ENCODE measurements at places on chromosomes 2 and 18.

DNA sequence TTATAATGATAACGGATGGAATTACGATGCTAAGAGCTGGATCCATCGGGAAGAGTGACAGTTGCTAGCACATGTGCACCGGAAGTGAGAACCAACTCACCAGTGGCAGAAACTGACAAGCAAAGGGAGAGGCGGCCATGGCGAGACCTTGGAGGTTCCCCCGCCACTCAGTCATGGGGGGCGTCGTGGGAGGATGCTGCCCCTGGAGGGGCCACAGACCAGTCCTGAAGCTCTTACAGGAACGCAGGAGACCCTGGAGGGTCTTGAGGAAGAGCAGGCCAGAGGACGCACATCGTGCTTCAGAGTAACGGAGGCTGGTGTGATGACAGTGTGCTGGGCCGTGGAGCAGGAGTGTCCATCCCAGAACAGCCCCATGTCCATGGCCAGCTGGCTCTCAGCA is 53.1 kb upstream of the KCNG2 start:
- no peak for DNase-seq

DNA sequence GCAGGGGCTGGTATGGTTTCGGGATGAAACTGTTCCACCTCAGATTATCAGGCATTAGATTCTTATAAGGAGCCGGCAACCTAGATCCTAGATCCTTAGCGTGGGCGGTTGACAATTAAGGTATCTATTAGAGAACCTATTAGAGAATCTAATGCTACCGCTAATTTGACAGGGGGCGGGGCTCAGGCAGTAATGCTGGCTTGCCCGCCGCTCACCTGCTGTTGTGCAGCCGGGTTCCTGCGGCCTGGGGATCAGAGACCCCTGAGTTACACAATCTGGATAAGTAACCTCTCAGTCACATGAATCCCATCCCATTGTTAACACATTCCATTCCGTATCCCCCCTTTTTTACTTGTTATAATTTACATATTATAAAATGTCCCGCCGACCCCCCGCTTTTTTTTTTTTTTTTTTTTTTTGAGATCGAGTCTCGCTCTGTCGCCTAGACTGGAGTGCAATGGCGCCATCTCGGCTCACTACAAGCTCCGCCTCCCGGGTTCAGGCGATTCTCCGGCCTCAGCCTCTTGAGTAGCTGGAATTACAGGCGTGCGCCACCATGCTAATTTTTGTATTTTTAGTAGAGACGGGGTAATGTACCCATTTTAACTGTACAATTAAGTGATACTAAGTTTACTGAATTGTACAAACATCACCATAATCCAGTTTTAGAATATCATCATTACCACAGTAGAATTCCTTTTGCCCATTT is 42.0 kb upstream of the GPD2 start:
- DNase-seq, result no peak

DNA sequence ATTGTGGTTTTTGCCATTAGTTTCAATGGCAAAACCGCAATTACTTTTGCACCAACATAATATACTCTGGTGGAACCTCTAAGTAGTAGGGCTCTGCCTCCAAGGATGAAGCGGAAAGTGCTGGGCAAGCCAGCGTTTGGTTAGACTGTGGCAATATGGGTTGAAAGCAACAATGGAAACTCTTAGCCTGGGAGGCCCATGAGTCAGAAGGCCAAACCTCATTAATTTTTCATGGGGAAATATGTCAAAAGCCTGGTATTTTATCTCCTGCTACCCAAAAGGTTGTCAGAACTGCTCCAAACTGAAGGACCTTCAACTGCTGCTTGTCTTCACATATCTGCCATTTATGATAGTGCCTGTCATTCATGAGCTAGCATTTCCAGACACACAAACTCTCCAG is 179.1 kb upstream of the CYP26B1 start:
- DNase-seq, result no peak

DNA sequence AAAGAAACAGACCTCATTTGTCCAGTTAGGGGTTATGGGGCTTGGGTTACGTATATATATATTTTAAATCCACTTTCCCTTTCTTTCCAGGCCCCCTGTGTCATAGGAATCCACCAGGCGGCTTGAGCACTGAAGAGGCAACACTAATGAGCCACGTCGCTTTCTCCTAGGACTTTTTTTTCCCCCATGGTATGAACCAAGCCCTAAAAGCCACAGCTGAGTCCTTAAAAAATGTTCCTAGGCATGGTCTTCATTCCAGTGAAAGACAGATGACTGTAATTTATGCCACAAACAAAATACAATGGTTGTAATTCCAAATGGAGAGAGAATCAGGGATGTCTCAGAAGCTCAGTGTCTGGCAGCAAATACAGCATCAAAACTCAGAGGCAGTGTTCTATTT is 146.8 kb downstream of the EPHA4 start:
- DNase-seq, result no peak

GRCh38 chr2:72806280-72806945 is 19.4 kb downstream of the EXOC6B start:
- no peak for DNase-seq

- no peak for DNase-seq
These were observed 96.4 kb downstream of the TCF4 start for GRCh38 chr18:55491616-55492015.

DNA sequence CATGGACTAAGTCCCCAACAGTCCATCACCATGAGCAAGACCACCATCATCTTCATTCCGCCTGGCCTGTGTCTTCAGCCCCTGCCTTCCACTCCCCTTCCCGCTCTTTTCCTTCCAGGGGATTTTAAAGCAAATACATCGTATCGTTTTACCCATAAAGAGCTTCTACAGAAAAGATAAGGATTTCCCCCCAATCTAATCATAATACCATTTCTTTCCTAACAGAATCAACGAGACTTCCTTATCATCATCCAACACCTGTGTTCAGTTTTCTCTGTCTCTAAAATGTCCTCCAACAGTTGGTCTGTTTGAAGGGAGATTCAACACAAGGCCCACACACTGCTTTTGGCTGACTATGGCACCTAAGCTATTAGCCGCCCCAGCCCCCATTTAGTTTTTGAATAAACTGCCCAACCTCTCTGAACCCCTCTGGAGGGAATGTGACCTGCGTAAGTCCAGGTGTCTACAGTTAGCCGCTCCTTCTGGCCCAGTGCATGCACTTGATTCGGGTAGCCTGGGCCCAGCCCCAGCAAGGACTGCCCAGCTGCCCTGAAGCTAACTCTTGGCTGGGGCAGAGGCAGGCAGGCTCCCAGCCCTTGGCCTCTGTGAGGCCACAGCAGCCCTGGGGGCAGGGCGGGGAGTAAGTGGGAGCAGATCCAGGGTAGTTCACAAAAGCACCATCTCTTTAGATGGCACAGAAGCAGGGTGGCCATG is 25.3 kb upstream of the SEMA4C start:
- no peak for DNase-seq

DNA sequence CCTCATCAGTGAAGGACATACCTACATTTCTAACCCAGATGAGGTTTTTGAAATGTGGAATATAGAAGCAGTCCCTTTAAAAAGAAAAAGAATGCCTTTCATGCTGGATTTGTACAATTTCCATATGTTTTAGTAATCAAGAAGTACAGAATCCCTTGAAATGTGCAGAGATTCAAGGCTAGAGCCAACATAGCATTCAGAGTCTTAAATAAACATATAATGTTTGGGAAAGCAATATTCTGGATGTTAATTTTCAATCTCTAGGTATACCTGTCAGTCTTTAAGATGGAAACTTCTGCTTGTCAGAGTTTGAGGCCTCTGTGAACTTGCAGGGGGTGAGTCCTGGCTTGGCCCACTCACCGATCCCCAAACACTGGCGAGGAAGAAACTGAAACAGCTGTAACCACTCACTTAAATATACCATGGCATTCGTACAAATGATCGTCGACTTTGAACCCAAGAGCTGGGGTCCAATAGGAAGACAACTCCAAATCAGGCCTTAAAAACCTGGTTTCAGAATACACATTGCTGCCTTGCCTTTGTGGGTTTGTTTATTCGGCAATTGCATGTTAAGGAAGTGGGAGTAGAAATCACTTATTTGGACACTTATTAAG is 132.8 kb upstream of the NCK2 start:
- no peak for DNase-seq

- DNase-seq, result no peak
These were observed 191.4 kb upstream of the BOD1L2 start for GRCh38 chr18:56955490-56955889.

GRCh38 chr2:223467196-223467595 is 135.0 kb downstream of the SCG2 start:
- no peak for DNase-seq

GRCh38 chr2:3041841-3042600 is 335.6 kb downstream of the EIPR1 start:
- no peak for DNase-seq

DNA sequence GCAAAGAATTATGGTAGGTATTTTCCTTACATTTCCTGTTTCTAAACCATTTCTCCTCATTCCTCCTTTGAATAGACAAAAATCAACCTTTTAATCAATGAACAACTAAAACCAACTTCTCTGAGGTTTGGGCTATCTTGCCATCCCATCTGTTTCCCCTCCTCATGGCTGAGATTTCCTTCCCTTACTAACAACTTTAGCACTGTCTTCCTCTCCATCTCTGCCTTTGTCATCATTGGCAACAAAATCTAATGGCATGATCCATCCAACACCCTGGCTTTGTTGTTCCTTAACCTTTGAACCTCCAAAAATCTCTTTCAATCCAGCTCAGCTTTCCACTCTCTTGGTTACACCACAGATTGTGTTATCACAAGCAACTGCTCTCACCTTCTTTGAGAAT is 95.3 kb upstream of the FAM136A start:
- no peak for DNase-seq

- DNase-seq, result no peak
These were observed 162.3 kb upstream of the ZEB2 start for GRCh38 chr2:144682248-144682647.

DNA sequence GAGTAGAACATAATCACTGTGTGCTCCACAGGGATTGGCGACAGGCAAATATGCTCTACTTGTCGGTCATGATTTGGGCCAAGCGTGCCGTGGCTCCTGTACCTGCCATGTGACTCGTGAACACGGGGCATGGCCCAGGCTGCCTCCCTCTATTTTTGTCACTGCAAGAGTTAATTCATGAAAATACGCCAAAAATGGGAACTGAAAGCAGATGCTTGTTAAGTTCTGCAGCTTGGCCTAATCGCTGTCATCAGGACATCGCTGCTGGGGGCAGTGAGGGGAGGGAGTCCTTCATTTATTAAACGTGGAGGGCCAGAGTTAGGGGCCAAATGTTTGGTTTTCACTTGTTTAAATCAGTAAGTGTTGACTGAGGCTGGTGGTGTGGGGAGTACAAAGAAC is 177.8 kb downstream of the BCL2 start:
- DNase-seq, result no peak

- no peak for DNase-seq
These were observed 71.0 kb upstream of the MGAT4A start for GRCh38 chr2:98801921-98802321.

DNA sequence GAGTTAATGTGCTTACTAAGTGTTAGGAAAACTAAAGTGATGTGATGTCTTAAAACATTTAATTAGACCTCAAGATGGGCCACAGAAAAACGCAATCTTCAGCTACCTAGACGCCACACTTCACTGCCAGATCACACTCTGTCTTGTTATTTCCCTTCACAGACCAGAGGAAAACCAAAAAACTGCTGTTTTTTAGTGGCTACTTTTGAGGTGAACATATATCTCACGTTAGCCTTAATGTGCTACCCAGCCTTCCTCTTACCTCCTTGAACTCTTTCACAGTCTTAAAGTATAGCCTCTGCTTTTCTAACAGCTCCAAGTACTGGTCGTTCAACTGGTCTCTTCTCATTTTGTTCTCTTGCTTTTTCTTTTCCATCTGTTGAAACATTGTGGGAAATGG is 83.1 kb downstream of the CCDC93 start:
- no peak for DNase-seq

DNA sequence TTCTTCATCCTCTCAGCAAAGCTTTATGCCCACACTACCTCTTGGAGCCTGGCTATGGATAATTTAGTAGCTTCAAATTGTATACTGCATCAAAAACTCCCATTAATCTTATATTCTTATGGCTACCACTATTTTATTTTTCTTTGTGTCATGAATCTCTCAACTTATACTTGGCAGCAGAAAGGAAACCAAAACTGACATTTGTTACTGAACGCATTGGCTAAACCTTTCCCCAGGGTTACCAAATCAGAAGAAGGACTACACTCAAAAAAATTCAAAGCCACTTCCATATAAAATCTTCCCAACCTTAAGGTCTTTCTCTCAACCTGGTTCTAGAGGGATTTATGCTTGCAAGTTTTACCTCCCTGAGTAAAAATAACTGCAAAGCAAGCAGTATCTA is 97.0 kb upstream of the REG3G start:
- DNase-seq, result no peak

GRCh38 chr18:5057386-5058348 is 139.4 kb downstream of the AKAIN1 start:
- peak; percentile 6 for DNase-seq

DNA sequence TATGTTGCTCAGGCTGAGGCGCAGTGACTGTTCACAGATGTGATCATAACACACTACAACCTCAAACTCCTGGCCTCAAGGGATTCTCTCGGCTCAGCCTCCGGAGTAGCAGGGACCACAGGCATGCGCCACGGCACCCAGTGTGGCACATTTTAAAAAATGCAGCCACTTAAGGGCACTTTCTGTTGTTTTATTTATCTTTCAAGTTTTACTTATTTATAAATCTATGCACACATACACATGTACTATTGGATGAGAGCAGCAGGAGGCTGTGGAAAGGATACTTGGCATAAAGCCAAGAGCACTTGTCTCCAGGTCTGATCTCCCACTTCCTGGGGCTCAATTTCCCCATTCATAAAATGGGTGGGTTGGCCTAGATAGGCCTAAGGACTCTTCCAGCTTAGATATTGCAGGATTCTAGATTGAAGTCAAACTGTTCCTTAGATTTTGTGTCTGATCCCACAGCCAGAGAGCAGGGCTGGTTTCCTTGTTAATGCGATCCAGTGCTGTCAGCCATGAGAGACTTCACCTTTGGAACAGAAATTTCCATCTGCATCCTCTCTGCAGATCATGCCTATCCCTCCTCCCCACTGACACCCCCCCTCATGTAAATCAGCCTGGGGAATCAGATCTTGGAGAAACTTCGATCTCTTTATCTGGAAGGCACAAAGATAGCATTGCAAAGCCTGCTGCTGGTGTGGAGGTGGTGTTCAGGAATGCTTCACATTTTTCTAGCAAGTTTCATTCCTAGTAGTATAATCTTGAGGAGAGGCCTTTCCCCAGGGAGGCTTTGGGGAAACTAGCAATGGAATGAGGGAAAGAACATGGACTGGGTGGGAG is 24.7 kb downstream of the PCBP1 start:
- DNase-seq, result no peak

- peak; percentile 33 for DNase-seq
These were observed 129.2 kb downstream of the IKZF2 start for GRCh38 chr2:213021971-213022899.

- DNase-seq, result no peak
These were observed 74.0 kb downstream of the ZNF516 start for GRCh38 chr18:76420898-76421684.
